Suppressor macrophage treated with lipopolysaccharide for 4 hours (primary cell): ENCODE measurements at places on chromosomes 7 and 10.
A peak's percentile ranks its signal among the peaks of the same experiment; 100 is the strongest.

DNA sequence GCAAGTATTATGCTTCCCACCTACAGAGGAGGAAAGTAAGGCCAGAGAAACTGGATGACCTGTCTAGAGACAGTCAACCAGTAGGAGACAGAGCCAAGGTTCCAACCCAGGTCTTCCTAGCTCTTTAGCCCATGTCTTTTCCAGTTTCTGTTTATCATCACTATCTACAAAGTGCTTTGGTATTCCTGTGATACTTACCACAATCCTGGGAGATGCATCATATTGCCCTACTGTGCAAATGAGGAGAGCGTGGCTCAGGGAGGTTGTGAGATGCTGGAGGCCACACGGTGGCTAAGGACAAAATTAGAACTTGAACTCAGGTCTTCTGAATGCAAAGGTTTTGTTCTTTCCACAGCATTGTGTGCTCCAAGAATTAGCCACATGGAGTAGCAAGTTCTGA lies 11.2 kb upstream of the PLEKHA1 start:
- no peak for DNase-seq

- no peak for DNase-seq
These were observed 20.6 kb downstream of the SLC18A2 start for GRCh38 chr10:117261501-117261900.

DNA sequence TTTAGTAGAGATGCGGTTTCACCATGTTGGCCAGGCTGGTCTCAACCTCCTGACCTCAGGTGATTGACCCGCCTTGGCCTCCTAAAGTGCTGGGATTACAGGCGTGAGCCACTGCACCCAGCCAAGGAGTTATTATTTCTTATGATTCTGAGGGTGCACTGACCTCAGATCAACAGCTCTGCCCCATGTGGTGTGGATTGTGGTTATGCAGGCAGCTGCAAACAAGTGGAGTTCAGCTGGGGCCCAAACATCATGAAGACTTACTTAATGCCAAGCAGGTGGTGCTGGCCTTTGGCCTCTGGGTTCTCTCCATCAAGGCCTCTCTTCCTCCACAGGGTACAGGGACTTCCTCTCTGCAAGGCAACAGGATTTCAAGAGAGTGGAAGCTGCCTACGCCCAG lies 45.1 kb upstream of the OPTN start:
- no peak for DNase-seq

- peak; percentile 68 for DNase-seq
These were observed 4.2 kb downstream of the GTPBP4 start for GRCh38 chr10:992467-992866.
